Activated naive CD8-positive, alpha-beta T cell treated with anti-CD3 and anti-CD28 coated beads, Interleukin-2, amount 50 U/mL, for 16 hours (primary cell): ENCODE measurements at places on chromosomes 7 and 10.

GRCh38 chr10:124886195-124886594 is 55.7 kb upstream of the ZRANB1 start:
- no peak for DNase-seq

GRCh38 chr10:110059925-110060324 is 52.1 kb downstream of the ADD3 start:
- DNase-seq, result no peak

DNA sequence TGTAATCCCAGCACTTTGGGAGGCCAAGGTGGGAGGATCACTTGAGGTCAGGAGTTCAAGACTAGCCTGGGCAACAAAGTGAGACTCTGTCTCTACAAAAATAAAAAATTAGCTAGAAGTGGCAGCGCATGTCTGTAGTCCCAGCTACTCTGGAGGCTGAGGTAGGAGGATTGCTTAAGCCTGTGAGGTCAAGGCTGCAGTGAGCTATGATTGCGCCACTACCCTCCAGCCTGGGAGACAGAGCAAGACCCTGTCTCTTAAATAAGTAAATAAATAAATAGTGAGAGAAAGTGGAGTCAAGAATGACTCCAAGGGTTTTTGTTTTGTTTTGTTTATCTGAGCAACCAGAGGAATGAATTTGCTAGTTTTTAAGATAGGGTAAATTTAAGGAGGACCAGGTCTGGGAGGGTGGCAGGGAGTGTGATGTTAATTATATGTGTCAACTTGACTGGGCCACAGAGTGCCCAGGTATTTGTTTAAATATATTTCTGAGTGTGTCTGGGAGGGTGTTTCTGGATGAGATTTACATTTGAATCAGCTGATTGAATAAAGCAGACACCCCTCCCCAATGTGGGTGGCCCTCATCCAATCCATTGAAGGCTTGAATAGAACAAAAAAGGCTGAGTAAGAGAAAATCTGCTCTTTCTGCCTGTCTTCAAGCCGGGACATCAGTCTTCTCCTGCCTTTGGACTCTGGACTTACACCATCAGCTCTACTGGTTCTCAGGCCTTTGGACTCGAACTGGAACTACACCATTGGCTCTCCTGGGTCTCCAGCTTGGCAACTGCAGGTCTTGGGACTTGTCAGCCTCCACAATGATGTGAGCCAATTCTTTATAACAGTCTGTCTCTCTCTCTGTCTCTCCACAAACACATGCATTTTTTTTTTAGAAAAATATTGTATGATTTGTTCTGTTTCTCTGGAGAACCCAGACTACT is 23.5 kb downstream of the IMPDH1 start:
- no peak for DNase-seq

- DNase-seq, result no peak
Measured at GRCh38 chr10:19595212-19595845, 220.9 kb upstream of the PLXDC2 start.

DNA sequence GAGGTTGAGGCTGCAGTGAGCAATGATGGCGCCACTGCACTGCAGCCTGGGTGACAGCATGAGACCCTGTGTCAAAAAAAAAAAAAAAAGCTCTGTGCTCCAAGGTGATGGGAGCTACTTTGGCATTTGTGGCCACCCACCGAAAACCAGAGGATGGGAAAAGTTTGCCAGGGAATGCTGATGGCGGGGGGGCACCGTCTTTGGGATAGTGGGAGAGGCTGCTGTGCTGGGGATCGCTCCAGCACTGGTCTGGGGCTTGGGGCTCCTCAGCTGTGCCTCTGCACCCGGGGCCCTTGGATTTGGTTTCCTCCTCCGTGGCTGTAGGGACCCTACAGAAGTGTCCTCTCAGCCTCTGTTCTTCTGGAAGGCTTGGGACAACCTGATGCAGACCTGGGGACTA is 11.7 kb upstream of the RAMP3 start:
- DNase-seq, result no peak
